Stimulated activated CD4-positive, alpha-beta T cell treated with anti-CD3 and anti-CD28 coated beads, Interleukin-4, amount 100 ng/mL, for 4 hours (primary cell): ENCODE measurements at places on chromosomes 6 and 20.

- no peak for DNase-seq
Measured at GRCh38 chr20:2734899-2735298, 42.3 kb downstream of the EBF4 start.

- DNase-seq = no peak
Measured at GRCh38 chr6:31272436-31272835, 544 bp upstream of the HLA-C start.

DNA sequence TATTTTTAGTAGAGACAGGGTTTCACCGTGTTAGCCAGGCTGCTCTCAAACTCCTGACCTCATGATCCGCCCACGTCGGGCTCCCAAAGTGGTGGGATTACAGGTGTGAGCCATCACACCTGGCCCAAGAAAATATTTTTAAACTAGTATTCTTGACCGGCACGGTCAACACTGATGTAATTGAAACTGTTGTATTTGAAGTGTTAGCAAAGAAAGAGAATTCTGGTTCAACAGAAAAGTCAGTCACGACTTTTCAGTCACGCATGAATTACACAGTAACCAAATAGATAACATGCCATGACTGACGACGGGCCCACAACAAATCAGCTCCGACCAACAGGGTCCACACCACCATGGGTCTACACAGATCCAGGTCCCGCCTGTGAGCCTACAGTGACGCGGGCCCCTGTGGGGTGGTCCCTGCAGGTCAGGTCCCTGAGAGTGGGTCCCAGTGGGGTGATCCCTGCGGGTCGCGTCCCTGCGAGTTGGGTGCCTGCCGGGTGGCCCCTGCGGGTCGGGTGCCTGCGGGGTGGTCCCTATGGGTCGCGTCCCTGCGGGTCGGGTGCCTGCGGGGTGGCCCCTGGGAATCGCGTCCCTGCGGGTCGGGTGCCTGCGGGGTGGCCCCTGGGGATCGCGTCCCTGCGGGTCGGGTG lies 1.0 kb downstream of the GMEB2 start:
- DNase-seq = peak; percentile 28

- DNase-seq = no peak
Measured at GRCh38 chr6:160358225-160359119, 10.3 kb downstream of the SLC22A3 start.

DNA sequence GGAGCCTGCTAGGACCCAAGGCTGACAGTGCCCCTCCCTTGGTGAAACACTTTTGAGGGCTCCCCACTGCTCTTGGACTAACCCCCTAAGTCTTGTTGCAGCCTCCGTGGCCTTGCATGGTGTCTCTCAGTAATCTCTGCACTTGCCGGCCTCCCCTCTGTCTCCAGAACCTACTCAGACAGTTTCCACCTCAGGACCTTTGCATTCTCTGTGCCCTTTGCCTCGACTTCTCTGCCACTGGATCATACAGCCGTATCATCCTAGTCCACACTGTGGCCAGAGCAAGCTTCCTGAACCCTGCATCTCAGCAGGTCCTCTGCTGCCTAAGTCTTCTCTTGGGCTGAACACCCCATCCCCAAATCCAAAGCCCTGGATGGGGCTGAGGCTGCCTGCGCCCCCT lies 152.0 kb upstream of the PTPN1 start:
- DNase-seq = no peak

DNA sequence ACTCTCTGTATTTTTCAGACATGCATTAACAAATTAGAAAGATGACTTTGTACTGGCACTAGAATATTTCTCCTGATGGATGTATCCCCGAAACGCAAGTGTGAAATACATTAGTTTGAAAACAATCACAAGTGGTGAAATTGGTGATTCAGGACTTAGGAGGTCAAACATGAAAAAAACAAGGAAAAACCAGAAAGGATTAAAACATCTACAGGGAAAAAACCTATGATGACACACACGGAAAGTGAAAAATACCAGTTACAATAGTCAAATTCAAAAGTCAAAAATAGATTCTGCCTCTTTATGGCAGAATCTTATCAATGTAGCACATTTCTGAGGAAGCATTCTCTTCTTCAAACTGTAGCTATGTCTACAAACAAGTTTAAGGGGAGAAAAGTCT lies 129.0 kb upstream of the SGK1 start:
- DNase-seq = no peak

GRCh38 chr20:1838556-1839279 lies 56.5 kb upstream of the SIRPA start:
- DNase-seq = no peak

DNA sequence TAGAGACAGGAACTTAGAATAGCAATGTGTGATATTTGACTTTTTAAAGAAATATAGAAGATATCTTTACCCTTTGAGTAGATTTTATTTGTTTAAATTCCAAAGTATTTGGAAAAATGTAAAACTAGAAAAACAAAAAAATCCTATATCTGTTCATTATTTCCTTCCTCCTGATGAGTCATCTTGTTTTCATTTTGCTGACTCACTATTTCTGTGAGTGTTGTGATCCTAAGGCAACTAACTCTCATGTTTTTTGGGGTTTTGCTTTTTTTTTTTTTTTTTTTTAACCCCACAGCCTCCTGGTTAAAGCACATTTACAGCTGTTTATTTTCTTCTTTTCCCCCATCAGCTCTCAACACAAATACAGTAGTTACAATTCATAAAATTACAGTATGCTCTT lies 37.8 kb upstream of the THEMIS start:
- no peak for DNase-seq

GRCh38 chr20:58130581-58130980 lies 97.9 kb downstream of the ANKRD60 start:
- DNase-seq = no peak

DNA sequence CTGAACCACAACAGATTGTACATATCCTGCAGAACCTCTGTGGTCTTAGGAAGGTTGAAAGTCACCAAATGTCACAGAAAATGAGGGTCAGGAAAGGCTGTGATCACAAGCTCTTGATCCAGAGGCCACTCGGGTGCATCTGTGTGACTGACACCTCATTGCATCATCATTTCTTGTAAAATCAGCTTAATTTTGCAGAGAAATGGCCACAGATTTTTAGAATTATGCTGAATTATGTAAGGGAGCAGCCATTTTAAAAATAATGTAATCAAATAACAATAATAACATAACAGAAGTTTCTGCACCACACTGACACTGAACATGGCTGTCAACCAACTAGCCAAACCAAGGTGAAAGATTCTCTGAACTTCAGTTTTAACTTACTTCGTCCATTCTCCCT lies 32.5 kb upstream of the PRND start:
- no peak for DNase-seq

DNA sequence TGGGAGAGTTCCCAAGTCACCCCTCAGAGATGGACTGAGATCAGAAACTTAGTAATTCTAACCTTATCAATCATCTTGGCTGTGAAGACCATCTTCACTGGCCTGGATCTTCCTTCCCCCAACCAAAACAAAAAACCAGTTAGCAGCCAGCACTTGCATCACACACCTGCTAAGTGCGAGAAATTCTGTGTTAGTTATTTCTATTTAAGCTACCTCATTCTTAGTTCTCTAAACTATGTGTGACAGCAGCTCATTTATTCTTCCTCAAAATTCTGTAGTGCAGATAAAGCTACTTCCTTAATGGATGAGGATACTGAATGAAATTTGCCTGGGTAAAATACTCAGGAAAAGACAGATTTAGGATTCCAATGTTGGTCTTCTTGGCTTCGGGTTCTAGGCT lies 18.2 kb upstream of the TAGAP start:
- DNase-seq = no peak
